KG1 (cell line): ENCODE measurements at places on chromosomes 2 and 18.
A peak's percentile ranks its signal among the peaks of the same experiment; 100 is the strongest.

DNA sequence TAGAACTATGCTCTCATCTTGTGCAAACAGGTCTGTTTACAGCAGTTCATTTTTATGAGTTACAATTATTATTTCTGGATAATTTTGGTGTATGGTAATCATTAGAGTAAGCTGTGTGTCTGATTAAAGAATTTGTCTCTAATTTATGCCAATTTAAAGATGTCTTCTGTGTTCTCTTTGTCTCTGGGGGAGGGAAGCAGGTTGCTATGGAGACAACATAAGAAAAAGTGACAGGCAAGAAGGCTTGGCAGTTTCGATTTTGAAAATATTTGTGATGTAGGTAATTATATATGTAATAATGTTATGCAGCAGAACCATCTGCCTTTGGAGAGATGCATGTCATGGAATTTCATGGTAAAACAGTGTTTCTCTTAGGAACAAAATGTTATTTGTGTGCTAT lies 78.2 kb downstream of the SH3RF3 start:
- DNase-seq = no peak

GRCh38 chr2:73333564-73333963 lies 40.2 kb upstream of the EGR4 start:
- DNase-seq = no peak

DNA sequence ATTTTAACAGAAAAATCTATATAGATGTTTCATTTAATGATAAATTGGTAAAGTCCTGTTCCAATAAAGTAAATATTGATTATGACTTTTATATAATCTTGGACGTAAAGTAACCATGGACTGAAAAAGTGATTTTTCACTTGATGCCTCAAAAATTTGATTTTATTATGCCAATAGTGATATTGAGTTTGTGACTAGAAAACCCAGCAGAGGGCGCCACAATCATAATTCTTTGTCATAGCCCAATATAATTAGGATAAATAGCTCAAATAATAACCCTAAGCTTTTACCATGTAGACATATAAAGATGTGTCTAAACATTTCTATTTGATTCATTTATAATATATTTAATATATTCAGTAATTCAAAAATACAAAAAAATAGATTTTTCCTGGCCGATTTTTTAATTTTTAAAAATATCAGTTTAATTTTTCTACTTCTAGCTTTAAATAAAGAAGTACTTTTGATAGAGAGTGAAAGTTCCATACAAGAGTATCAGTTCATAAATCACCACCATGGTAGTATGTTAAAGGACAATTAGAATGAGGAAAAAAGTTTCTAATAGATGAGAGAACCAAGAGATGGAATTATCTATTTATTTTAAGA lies 30.7 kb downstream of the CAMKMT start:
- no peak for DNase-seq

- DNase-seq = no peak
Observed at GRCh38 chr2:795531-796041, 118.4 kb upstream of the TMEM18 start.

DNA sequence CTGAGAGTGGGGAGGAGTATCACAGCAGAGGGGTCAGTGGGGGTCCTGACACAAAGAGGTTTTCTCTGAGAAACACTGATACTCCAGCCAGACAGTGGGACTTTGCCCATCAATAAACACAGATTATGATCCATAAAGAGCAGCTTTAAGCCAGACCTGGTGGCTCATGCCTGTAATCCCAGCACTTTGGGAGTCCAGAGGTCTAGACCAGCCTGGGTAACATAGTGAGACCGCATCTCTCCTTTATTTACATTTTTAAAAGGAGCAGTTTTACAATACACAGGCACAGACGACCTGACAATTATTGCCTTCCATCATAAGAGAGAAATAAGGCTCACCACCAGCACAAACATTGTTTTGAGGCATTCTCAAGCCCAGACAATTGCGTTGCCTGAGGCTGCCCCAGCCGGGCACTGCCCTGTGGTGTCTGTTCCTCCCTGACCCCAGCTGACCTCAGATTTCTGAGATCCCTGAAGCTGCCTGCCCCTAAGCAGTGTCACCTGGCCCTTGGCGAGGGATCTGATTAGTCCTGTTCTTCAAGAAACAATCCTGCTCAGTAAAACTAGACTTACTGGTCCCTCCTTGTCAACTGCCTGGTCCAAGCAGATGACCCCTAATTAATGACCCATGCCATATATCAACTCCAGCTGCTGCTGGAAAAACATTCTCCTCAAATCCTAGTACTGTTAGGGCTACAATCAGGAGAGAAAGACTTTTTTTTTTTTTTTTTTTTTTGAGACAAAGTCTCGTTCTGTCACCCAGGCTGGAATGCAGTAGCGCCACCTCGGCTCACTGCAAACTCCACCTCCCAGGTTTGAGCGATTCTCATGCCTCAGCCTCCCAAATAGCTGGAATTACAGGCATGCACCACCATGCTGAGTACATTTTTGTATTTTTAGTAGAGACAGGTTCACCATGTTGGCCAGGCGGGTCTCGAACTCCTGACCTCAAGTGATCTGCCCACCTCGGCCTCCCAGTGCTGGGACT lies 59.4 kb upstream of the SOS1 start:
- no peak for DNase-seq

DNA sequence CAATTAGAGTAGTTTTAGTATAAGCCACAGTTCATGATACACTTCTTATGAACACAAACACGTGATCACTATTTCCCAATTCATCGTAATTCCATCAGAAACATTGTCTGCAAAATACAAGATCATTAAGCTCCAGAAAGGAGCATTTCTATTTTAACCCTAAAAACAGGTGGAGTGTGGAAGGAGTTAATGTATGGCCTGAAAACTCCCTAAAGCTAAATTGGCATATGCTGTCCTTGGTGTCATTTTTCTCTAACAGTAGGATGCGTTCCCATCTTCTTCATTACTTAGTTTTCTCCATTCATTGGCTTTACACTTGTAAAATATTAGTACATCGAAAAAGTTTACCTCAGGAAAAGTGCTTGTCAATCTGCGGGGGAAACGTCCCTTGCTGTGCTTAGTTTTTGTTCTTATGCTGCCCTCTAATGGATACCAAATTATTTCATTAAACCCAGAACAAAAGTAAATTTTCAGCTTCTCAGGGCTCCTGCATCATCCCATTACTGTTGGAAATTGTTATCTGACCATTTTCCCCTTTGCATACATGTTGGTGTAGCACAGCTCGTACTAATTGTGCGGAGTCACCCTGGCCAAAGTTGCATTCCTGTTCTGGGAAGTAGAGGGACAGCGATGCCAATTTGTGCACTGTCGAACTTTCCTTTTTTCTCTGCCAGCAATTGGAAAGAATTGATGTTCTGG lies 153.4 kb downstream of the GPD2 start:
- DNase-seq = peak; percentile 32
